ENCODE measurements at places on chromosomes 4 and X.

- no peak for DNase-seq
These were observed 209.7 kb downstream of the ARHGAP24 start for GRCh38 chr4:85684676-85685075.

GRCh38 chrX:103413705-103414387, 37.5 kb downstream of the BEX3 start:
- DNase-seq = no peak

DNA sequence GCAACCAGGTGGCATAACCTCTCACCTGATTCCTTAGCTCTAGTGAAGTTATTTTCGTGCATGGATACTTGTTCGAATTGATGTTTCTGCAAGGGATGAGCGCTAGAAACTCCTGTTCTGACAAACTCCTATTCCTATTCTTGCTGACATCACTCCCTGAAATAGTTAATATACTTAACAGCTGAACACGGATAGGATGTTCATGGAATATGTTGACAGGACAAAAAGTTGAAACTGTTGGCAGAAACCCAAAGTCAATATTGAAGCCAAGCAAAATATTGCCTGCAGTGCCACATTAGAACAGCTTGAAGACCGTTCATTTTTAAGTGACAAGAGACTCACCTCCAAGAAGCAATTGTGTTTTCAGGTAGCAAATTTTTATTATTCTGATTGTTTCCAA, at the start of gene KLKB1:
Gene KLKB1, plus strand, starts transcription at position 287 of the 400 bp plus-strand sequence. CDS start 689 bp downstream, outside the sequence.
- DNase-seq = no peak

DNA sequence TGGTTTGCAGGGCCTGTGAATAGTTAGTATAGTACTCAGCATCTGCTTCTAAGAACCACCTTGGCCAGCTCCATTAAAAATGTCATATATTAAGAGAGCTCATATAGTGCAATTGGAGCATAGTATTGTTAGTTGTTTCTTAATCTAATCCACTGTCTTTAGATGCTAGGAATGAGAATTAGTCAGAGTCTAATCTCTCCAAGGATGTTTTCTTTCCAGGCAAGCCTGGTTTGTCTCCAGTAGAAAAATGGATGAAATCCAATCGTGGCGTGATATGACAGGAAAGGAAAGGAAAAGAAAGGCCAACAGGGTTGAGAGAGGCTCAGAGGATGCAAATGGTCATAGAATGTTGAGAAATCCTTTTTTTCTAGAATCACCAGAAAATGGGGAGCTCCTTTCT, 15.0 kb upstream of the TMEM164 start:
- no peak for DNase-seq

DNA sequence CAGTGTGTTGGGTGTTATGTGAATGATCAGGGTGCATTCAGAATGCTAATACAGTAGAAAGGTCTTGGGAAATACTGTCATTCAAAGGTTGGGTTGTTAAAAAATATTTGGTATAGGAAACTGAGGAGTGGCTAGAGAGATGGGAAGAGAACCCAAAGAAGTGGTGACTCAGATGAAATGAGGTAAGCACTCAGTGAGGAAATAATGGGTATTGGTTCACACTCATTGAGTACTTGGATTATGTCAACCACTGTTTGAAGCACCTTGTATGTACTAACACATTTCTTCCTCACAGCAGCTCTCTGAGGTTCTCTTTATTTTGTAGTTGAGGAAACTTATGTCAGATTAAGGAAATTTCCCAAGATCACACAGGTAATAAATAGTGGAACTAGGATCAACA, 40.8 kb upstream of the NUDT6 start:
- DNase-seq = no peak

GRCh38 chr4:20074450-20074849, 177.3 kb upstream of the SLIT2 start:
- DNase-seq = no peak

DNA sequence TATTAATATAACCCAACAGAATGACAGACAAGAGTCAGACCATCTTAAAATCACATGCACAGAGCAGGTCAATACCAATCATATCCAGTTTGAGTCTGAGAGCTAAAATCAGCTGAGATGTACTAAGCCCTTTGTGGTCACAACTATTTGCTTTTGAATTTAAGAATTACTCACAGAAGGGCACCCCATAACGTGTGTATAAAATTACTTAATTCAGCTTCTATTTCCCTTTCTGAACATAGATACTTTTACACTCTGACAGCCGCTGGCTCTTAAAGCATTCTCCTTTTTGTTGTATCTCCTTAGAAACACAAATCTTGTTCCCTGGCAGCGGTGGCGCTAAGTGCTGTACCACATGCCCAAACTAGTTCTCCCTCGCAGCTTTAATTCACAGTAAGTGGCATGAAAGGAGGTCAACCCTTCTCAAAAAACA, 14.8 kb upstream of the PPARGC1A start:
- DNase-seq = no peak

- no peak for DNase-seq
These were observed 48.6 kb downstream of the DCLK2 start for GRCh38 chr4:150126864-150127203.

- DNase-seq = no peak
These were observed 36.5 kb upstream of the KLHL2 start for GRCh38 chr4:165170819-165171218.

- DNase-seq = no peak
These were observed 56.3 kb upstream of the LCORL start for GRCh38 chr4:18077808-18078207.

GRCh38 chr4:2254665-2255500, 7.0 kb downstream of the MXD4 start:
- no peak for DNase-seq

DNA sequence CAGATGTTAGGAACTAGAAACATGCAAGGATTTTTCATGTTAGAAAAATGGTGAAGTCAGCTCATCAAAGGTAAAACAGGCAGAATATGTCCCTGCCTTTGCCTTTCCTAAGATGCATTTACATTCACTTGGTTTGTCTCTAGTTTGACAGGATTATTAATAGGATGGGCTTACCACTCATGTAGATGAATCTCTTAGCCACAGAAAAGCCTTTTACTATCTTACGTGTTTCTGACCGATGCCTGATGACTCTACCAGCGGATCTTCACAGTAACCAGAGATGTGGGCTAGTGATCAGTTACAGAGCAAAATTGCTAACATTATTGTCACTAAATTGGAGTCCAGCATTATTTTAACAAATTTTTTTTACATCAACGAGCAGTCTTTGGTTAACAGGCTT, 187.6 kb downstream of the MAML3 start:
- DNase-seq = no peak

DNA sequence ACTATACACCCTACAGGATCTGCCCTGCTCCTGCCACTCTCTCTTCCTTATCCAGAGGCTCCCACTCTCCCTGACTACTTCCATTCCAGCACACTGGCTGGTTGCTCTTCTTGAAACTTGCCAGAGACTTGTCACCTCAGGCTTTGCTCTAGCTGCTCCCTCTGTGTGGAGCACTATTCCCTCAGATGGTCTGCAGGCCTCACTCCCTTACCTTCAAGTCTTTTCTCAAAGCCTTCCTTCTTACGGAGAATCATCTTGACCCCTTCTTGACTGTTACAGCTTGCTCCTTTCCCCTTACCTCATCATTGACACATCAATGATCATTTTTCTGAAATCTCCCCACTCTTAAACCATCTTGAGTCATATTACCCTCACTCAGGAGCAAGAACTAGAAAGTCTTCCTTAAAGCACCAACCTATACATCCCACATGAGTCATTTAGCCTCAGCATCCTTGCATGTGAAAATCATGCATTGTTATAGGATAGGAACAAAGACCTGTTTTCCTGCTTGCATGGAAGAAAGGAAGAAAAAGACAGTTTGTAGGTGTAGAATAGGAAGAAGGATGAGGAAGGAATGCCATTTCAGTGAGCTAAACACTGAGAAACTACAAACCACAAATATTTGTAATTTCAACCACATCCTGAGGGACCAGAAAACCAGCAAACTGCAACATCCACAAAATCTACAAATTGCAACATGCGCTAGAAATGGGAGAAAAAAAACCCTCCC, 55.7 kb downstream of the ANTXR2 start:
- no peak for DNase-seq

DNA sequence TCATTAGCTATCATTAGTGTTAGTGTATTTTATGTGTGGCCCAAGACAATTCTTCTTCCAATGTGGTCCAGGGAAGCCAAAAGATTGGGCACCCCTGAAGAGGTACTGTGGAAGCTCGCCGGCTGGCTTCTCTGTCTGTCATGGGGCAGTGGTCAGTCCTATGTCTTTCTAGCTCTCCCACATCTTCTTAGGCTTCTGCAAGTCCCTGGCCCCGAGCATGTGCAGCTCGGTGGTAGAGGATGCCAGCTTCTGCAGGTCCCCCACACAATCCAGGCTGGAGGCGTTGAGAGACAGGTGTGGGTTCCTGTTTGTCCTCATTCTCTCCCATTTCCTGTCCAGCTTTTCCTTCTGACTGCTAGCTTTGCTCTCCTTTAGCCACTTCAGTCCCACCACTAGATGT, 134.1 kb upstream of the NALF2 start:
- DNase-seq = no peak

DNA sequence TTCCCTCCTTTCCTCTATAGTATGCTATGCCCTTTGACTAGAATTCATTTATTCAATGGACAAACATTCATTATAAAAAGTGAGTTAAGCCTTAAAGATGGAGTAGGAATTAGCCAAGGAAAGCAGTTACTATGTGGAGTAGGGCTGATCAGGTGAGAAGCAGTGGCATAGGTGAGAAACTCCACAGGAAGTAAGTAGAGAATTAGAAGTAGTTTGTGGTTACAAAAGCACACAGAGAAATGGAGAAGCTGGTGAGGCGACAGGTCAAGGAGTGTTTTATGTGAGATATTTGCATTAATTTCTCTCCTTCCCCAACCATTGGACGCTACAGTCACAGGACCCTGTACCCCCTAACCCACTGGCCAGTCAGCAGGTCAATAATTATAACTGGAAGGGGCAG, 30.6 kb downstream of the SETD7 start:
- no peak for DNase-seq

GRCh38 chr4:154343651-154344050, 147.9 kb downstream of the DCHS2 start:
- no peak for DNase-seq

DNA sequence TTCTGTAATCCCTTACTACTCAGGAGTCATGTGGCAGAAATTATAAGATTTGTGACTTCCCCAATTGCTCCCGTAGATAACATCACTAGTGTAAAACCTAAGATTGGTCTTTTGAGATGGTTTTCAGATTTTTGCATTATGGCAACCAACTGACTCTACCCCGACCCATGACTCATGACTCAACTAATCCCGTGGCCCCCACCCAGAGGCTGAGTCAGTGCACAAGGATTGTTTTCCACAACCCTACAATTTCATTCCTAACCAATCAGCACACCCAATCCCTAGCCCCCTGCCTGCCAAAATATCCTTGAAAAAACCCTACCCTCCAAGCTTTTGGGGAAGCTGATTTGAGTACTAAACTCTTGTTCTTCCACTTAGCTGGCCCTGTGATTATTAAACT, 109.4 kb upstream of the FAM9C start:
- no peak for DNase-seq

- DNase-seq = no peak
These were observed 96.6 kb downstream of the KIT start for GRCh38 chr4:54754394-54754793.

DNA sequence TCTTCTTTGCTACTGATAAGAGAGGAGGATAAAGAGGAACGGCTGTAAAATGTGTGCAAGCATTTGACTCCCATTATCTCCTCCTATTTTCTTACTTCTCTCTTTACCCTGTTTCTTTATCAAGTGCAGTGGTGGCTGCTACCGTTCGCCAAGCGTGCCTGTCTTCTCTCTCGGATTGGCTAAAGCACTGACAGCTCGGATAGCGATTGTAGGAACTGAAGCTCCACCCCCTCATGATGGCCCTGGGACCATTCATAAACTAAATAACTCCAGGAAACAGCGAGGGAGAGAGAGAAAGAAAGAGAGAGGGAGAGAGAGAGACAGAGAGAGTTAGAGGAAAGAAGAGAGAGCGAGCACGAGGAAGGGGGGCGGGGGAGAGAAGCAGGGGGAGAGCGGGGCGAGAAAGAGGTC, 305 bp upstream of the MAB21L2 start:
- DNase-seq = no peak

DNA sequence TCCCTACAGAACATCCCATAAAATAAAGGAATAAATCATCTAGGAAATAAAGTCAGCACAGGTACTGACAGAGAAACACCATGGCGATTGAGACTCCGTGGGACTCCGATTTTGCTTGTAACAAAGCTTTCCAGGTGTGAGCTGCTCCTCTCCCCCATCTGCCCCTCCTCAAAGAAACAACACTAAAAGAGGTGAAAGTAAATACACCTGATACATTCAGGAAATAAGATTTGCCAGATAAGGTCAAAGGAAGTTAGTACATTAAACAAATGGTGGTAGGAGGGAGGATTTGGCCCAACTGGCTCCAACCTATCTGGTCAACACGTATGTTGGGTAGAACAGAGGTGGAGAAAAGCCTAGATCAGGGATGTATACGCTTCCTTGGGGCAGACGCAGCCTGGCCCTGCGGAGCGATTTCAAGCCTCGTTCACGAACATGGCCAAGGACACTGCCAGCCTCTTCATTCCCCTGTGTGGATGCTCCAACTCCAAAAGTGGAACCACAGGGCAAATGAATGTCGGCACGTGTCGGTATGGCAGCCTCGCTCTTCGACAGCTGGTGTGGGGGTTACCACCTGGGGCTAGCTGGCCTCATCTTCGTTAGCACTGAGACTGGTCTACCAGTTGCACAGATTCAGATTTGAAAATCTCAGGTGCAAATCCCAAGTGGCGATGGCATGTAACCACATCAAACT, 162.5 kb downstream of the AFAP1 start:
- DNase-seq = no peak

Measured in stimulated activated CD8-positive, alpha-beta memory T cell treated with anti-CD3 and anti-CD28 coated beads, Interleukin-15, amount 100 ng/mL, for 4 hours (primary cell).